Right lobe of liver (tissue), 6 donors: ENCODE measurements at places on chromosomes 1 and 21. TPM values are rescaled to one million over a fixed set of nuclear protein-coding genes. Genes with fewer than 3 reads are reported as not detected.
A peak's percentile ranks its signal among the peaks of the same experiment; 100 is the strongest.

- peaks cover 41% of the 10 kb centered on the region for H3K27me3 ChIP-seq
- no peak overlapping the region for H3K4me3 ChIP-seq
- no peak overlapping the region for H3K27ac ChIP-seq
- DNase-seq, result no peak
Measured at GRCh38 chr21:33070744-33070997, 730 bp downstream of the OLIG1 start.

ELAPOR1 gene
- 0.16 TPM for total RNA-seq

DNA sequence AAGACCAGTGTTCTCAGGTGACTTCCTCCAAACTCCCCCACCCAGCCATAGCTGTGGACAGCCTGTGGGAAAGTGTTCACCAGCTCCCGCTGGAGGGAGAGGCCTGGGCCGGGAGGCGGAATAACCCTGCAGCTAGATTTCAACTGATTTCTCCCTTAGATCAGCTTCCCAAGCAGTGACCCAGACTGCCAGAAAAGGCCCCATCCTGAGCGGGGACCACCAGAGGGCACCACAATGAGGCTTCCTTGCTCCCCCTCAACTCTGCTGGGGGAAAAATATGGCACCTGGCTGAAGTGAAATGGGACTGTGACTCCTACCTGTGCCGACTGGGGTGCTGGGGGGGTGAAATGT is 50.8 kb downstream of the RHBG start:
- no peak overlapping the region for H3K27ac ChIP-seq
- peaks cover 20% of the 10 kb centered on the region for H3K4me1 ChIP-seq
- H3K36me3 ChIP-seq, result no peaks in the 10 kb centered on the region
- peaks cover 32% of the 10 kb centered on the region for H3K27me3 ChIP-seq

DNA sequence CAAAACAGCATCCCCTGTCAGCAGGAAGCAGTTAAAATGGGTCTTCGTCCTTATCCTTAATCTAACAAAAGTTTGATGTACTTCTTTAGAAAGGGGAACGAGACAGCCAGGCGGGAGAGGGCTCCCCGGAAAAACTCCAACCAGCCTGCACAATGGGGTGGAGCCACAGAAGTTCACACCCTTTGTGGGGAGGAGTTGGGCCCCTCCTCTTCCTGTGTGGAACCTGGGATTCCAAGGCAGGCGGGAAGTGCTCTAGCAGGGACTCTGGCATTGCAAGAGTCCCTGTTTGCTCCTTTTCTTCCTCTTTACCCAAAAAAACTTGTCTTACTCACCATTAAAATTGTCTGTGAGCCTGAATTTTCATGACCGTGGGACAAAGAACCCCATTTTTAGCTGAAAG is 47.7 kb downstream of the FCRL5 start:
- no peaks in the 10 kb centered on the region for H3K36me3 ChIP-seq
- no peak for DNase-seq
- no peaks in the 10 kb centered on the region for H3K4me1 ChIP-seq
- H3K27ac ChIP-seq, result no peak overlapping the region

GRCh38 chr21:43734928-43735229 is 15.9 kb downstream of the PDXK start:
- no peak overlapping the region for H3K4me3 ChIP-seq
- H3K27ac ChIP-seq, result peak overlapping the region; percentile 33
- no peak for DNase-seq
- H3K4me1 ChIP-seq, result no peaks in the 10 kb centered on the region
- H3K36me3 ChIP-seq, result no peaks in the 10 kb centered on the region

NECTIN4 gene
- not detected for total RNA-seq

GRCh38 chr1:183914276-183914675 is 109.4 kb downstream of the RGL1 start:
- no peak overlapping the region for H3K4me3 ChIP-seq
- no peaks in the 10 kb centered on the region for H3K4me1 ChIP-seq
- H3K27ac ChIP-seq, result no peak overlapping the region
- DNase-seq, result no peak
- H3K27me3 ChIP-seq, result no peaks in the 10 kb centered on the region

AVPR1B gene
- not detected for total RNA-seq

LCK gene
- 0.73 TPM for total RNA-seq

OR6N2 gene
- total RNA-seq, result not detected

OR6N1 gene
- total RNA-seq, result not detected

DNA sequence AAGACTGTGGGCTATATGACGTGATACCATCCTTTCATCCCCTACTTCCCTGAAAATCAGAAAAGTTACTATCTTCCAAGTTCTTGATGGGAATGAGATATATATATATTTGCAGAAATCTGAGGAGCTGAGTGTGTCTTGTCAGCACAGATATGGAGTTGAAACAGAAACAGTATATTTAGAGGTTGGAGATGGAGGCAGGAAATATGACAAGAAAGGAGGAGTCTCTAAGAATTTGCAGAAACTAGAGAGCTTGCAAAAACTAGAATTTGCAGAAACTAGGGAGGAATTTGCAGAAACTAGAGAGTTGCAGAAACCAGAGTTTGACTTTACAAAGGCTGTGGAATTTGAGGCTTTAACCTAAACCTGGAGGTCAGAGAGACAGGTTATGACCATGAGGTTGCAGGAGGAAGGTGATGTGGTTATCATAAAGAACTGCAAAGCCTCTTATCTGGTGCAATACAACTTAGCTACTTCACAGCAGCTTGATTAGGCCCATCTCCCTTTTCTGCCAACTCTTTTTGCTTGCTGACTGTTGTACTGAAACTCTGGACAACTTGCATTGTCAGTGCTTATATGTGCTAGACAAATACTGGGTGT is 22.3 kb downstream of the XCL2 start:
- H3K27ac ChIP-seq, result no peak overlapping the region
- DNase-seq, result no peak
- H3K36me3 ChIP-seq, result no peaks in the 10 kb centered on the region
- no peaks in the 10 kb centered on the region for H3K4me1 ChIP-seq
- H3K27me3 ChIP-seq, result no peaks in the 10 kb centered on the region

DNA sequence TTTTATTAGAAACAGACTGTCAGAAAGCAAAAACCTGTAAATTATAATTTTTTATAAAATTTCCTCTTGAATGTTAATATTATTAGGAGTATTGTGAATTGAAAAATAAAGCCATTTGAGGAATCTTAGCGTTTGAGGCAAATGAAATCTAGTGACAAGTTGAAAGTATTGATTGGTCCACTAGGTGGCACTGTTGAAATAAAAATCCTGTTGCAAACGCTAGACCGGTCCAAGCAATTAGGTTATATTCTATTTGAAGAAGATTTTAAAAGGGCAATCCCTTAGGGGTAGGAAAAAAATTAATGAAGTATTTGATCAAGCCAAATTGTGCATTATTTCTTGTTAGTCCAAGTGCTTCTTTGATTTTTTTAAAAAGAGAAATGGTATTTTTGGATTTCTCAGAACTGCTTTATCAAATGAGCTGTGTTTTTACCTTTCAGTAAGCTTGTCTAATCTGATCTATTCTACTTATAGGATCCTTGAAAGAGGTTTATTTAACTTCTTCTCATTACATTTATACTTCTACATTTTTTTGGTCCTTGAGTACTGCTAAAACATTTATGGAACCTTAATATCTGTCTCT is 57.7 kb downstream of the ATG4C start:
- no peak overlapping the region for H3K4me3 ChIP-seq
- DNase-seq, result no peak
- no peaks in the 10 kb centered on the region for H3K4me1 ChIP-seq
- no peaks in the 10 kb centered on the region for H3K27me3 ChIP-seq
- no peak overlapping the region for H3K27ac ChIP-seq
- no peaks in the 10 kb centered on the region for H3K36me3 ChIP-seq

HSPA6 gene
- total RNA-seq, result 1.0 TPM
